ENCODE measurements at places on chromosomes 11 and 22. TPM values are rescaled to one million over a fixed set of nuclear protein-coding genes. Genes with fewer than 3 reads are reported as not detected.

Gene GLB1L2
- 1.6 TPM for total RNA-seq

Gene PLEKHB1
- total RNA-seq, result 32.8 TPM

Gene PDGFD
- 1.3 TPM for total RNA-seq

Gene RFPL2
- total RNA-seq, result not detected

DNA sequence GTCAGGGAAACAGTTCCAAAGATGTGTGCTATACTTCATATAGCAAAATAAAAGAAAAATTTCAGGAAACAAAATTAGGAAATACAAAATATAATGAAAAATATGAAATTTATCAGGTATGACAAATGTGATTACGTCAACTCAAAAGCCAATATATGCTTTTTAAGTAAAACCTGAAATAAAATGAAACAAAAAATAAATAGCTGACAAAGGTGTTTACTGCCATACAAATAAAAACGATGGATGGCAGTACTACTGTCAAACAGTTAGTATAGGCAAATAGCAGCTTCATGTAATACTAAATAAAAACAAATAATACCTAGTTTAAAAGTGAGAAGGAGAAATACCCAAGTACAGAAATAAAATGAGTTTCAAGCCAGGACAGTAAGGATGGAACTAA lies 13.7 kb downstream of the CEP57 start:
- H3K27me3 ChIP-seq, result no peaks in the 10 kb centered on the region
- H3K4me1 ChIP-seq, result peaks cover 1% of the 10 kb centered on the region
- no peak overlapping the region for H3K27ac ChIP-seq
- no peak for DNase-seq

DNA sequence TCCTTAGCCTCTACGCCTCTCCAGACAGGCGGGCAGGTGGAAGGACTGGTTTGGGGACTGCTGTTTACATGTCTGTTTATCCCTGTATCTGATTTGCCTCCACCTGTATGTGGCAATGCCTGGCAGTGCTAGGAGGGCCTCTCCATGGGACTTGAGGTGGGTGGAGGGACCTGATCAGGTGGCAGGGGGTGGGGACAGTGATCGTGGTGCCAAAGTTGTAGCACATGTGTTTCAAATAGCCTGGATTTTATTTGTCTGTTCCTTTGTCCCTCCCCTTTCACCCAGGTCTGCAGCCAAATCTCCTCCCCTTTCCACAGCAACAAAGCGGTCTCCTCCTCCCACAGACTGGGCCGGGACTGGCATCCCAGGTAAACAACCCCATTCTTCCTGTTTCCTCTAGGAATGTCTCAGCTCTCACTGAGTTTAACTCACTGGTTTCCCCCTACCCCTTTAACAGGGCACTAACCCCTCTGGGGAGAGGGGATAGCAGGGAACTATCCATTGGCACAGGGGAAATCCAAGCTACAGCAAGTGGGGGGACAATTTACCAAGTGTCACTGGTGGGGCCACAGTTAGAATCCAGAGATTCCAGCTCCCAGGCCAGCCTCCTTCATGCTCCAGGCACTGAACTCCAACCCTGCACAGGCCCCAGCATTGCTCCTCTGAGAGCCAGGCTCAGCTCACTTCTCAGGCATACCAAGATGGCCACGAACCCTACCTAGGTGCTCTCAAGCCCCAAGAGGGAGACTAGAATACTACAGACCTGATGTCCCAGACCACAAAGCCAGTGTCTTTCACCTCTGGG lies 22.9 kb upstream of the TLCD5 start:
- peak overlapping the region; percentile 41 for H3K27ac ChIP-seq
- no peak overlapping the region for H3K4me3 ChIP-seq
- no peaks in the 10 kb centered on the region for H3K36me3 ChIP-seq

- no peak within 1 kb of the TSS for H3K27ac ChIP-seq
- no peak for DNase-seq
- peaks cover 2% of the 10 kb centered on the region for H3K4me1 ChIP-seq
- no peaks in the 10 kb centered on the region for H3K36me3 ChIP-seq
- peaks cover 19% of the 10 kb centered on the region for H3K27me3 ChIP-seq
These were observed at the start of gene NNMT for GRCh38 chr11:114295676-114296604. Gene NNMT, plus strand, starts transcription at chr11:114296399. Its CDS starts 158 bp downstream, at chr11:114296557.

All from activated naive CD8-positive, alpha-beta T cell treated with anti-CD3 and anti-CD28 coated beads, Interleukin-2, amount 10 ng/mL, durations not matched to agents 7 days and 5 days (primary cell).